Activated CD4-positive, alpha-beta T cell treated with anti-CD3 and anti-CD28 coated beads for 36 hours (primary cell): ENCODE measurements at places on chromosomes 16 and 17. TPM values are rescaled to one million over a fixed set of nuclear protein-coding genes. Genes with fewer than 3 reads are reported as not detected.
A peak's percentile ranks its signal among the peaks of the same experiment; 100 is the strongest.

DNA sequence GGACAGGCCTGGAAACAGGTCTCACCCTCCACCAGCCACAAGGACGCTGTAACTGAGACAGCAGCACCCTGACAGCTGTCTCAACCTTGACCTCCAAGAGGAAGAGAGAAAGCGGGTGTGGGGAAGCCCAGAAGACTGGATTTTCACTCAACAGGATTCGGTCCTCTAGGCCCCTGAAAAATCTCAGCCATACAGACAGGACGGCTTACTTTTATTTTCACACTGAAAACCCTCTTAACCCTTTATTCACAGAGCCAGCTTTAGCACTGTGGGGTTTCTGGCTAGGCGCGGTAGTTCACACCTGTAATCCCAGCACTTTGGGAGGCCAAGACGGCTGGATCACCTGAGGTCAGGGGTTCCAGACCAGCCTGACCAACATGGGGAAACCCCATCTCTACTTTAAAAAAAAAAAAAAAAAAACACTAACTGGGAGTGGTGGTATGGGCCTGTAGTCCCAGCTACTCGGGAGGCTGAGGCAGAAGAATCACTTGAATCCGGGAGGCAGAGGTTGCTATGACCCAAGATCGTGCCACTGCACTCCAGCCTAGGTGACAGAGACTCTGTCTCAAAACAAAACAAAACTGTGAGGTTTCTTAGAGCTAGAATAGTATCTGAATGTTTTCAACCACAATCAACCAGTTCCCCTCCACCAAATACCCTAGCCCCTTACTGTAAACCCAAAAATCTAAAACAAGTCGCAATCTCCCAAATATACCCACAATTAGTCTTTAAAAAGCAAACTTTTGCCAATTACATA lies 5.3 kb downstream of the ANKRD11 start:
- peak; percentile 67 for DNase-seq
- H3K27me3 ChIP-seq: no peaks in the 10 kb centered on the region
- peaks cover 47% of the 10 kb centered on the region for H3K36me3 ChIP-seq
- H3K27ac ChIP-seq: peak overlapping the region; percentile 93
- peaks cover 80% of the 10 kb centered on the region for H3K4me1 ChIP-seq
- peak overlapping the region; percentile 48 for H3K4me3 ChIP-seq

DNA sequence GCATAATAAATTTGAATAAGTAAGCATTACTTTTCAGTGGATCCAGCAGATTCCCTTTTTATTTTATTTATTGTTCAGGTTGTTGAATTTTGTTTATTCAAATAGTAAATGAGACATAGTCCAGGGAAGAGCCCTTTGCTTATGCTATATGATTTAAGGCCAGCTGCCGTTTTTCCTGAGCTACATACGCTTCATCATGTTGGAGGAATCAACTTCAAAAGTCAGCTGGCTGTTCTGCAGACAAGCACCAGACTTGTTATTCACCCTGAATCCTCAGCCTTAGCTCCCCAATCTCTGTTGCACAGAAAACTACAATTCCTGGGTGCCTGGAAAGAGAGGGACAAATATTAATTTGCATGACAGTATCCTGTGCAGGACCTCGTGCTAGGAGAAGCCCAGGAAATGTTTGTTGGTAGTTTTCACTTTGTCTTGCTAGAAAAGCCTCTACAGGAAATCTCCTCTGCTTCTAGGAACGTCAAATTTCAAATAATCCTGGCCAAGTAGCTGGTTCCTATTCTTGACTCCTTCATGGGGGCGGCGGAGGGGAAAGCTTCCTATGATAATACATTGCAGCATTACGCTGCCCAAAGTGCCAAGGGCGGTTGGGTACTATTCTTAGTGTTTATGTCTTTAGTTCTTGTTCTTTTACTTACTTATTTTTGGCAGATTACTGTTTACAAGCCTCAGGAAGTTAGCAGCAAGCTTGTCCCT lies 101.6 kb downstream of the PRKCA start:
- peaks cover 87% of the 10 kb centered on the region for H3K4me1 ChIP-seq
- no peaks in the 10 kb centered on the region for H3K27me3 ChIP-seq
- H3K36me3 ChIP-seq: peaks cover 17% of the 10 kb centered on the region
- H3K27ac ChIP-seq: peak overlapping the region; percentile 9
- no peak for DNase-seq

Gene CCDC144A
- total RNA-seq: 7.0 TPM

- H3K36me3 ChIP-seq: no peaks in the 10 kb centered on the region
- peak; percentile 38 for DNase-seq
- H3K4me3 ChIP-seq: no peak overlapping the region
Measured at GRCh38 chr17:12180644-12181261, 160.1 kb downstream of the MAP2K4 start.

DNA sequence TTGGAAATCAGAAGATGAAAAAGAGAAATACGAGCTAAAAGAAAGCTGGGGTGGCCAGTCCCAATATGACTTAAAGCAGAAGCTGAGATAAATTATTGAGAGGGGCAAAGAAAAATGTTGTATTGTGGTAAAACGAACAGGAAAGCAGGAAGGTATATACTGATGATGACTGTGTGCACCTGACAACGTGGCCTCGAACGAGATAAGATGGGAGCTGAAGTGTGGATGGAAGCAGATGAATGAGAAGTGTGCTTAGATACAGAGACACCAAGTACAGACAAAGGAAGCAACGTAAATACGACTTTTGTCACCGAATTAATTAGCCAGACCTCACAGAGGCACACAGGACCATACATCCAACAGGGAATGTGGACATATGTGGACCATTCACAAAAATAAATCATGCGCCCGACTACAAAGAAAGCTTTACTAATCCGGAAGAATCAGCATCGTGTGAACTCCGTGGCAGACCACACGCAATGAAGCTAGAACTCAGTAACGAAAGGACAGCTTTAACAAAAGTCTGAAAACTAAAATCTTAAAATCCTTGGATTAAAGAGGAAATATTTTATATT lies 218.7 kb downstream of the RPTOR start:
- peaks cover 75% of the 10 kb centered on the region for H3K4me1 ChIP-seq
- no peak for DNase-seq
- no peaks in the 10 kb centered on the region for H3K27me3 ChIP-seq

- peaks cover 88% of the 10 kb centered on the region for H3K4me1 ChIP-seq
- peak overlapping the region; percentile 76 for H3K27ac ChIP-seq
- H3K36me3 ChIP-seq: peaks cover 2% of the 10 kb centered on the region
- H3K27me3 ChIP-seq: no peaks in the 10 kb centered on the region
- H3K4me3 ChIP-seq: no peak overlapping the region
Measured at GRCh38 chr16:27174007-27174406, 29.3 kb upstream of the KDM8 start.

Gene OMG
- 0.23 TPM for total RNA-seq

Gene TP53TG3C
- total RNA-seq: 0.55 TPM

GRCh38 chr16:89491238-89491869 lies 993 bp upstream of the ANKRD11 start:
- H3K27ac ChIP-seq: peak overlapping the region; percentile 92
- peaks cover 16% of the 10 kb centered on the region for H3K36me3 ChIP-seq
- peak overlapping the region; percentile 87 for H3K4me3 ChIP-seq

GRCh38 chr17:64964796-64965195 lies 45.5 kb upstream of the LRRC37A3 start:
- H3K36me3 ChIP-seq: peaks cover 2% of the 10 kb centered on the region
- H3K27ac ChIP-seq: no peak overlapping the region
- H3K4me3 ChIP-seq: peak overlapping the region; percentile 48
